ENCODE measurements at places on chromosomes 7 and 10.

GRCh38 chr7:11843113-11843765 lies 11.2 kb upstream of the THSD7A start:
- DNase-seq: no peak

- no peak for DNase-seq
Observed at GRCh38 chr10:50545846-50546245, 77.9 kb downstream of the SGMS1 start.

DNA sequence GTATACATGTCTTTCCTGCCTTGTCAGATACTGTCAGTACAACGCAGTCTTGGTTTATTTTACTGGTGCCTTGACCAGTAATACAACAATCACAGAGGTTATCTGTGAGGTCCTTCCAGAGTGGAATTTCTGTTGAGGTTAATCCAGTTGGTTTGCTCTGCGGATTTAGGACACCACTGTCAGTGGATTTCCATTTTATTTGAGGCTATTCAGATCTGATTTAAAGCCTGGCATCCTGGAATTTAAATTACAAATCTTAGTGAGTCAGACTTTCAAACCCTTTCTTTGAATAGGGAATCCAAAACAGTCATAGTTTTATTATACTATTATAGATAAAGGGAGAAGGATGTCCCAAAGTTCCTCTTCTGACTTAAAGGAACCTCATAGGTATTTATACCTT lies 40.5 kb downstream of the ANLN start:
- no peak for DNase-seq

DNA sequence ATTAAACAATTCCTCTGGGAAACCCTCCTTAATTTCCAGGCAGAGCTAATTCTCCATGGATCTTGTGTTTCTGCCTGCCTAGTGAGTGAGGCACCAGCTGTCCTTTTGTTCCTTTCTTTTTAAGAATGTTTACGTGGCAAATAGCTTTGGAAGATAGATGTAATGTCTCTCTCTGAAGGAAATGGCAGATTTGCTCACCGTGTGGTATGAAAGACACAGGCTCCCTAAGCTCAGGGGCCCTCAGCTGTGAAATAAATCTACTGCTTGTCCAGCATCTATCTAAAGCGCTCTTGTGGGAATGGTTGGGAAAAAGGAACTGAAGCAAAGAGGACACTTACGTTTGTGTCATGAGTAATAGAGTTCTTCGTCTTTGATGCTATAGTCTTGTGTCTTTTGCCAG lies 64.6 kb downstream of the FAS start:
- no peak for DNase-seq

- DNase-seq: no peak
Observed at GRCh38 chr7:129468547-129468946, 33.8 kb upstream of the SMKR1 start.

- no peak for DNase-seq
Observed at GRCh38 chr7:53965716-53966115, 576.5 kb upstream of the VSTM2A start.

DNA sequence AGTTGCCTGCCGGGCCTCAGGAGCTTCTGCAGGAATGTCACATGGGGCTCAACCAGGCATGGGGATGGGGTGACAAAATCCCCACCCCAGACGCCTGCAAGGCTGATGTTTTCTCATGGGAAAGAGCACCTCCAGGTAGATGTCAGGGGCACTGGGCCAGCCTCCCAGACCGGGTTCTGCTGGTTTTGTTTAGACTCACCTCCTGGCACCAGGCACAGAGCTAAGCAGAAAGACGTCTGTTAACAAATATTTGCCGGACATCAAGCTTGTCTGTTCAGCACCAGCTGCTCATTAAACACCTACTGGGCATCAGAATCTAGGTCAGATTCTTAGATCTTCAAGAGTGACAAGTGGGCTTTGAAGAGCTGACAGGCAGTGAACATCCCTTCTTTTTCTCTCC lies 34.9 kb upstream of the TCERG1L start:
- no peak for DNase-seq

DNA sequence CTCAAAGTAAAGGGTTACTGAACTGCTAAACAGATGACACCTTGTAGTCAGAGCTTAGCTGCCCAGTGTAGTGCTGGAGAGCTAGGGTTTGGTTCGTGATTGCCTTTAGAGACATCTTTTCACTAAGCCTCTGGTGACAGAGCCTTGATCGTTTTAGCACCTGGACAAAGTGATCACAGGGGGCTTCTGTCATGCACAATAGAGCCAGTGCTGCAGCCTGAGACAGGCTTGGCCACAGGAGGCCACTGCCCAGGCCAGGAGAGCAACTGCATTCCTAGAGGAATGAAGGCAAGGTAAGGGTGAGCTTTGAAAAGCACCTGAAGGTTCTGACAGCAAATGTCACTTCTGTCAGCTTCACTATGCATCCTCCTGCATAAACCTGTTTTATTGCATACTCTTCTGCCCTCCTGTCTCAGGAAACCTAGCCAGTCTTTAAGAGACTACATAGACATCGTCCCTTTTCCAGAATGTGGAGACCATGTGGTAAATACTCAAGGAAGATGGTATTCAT lies 122.9 kb downstream of the NPY start:
- DNase-seq: no peak

DNA sequence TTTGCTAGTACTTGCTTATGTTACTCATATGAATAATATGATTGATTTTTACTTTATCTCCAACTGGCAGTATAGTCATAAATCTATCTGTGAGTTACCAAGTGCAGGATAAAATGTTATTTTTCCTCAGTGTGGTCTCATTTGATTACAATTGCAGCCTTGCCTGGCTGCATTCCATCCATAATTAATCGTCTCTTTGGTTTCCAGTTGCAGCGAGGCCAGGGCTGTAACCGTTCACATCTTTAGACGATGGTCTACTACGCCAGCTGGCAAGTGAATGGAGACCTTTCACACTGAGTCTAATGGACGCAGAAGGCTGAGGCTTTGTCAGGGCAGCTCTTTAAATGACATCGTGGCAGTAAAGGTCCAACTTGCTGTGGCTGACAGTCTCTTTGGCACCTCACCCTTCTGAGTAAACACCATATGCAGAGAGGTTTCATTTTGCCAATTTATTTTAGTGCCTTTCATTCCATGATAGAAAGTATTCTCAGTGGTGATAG lies 84.0 kb downstream of the ARL4A start:
- no peak for DNase-seq

- DNase-seq: no peak
Observed at GRCh38 chr10:94617389-94617944, 66.1 kb upstream of the CYP2C18 start.

DNA sequence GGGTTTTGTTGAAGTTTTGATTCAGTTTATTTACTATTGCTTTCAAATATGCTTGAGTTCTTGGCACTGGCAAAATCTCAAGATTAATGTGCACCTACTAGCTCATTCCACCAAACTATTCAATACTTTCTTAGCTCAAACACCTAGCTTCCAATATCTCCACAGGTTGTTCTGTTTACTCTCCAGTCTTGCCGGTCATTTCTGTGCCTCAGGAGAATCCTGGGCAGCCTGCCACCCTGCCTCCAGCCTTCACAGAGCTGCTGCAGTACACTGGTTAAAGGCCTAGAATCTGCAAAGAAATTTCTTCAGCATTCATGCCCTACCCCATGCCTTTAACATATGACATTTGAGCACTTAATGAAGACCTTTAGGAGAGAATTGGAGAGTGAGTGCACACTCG lies 4.0 kb upstream of the TMEM106B start:
- no peak for DNase-seq

- no peak for DNase-seq
Observed at GRCh38 chr10:72311667-72312066, 37.9 kb downstream of the DDIT4 start.

GRCh38 chr10:3411044-3411443 lies 238.5 kb upstream of the PITRM1 start:
- DNase-seq: no peak

DNA sequence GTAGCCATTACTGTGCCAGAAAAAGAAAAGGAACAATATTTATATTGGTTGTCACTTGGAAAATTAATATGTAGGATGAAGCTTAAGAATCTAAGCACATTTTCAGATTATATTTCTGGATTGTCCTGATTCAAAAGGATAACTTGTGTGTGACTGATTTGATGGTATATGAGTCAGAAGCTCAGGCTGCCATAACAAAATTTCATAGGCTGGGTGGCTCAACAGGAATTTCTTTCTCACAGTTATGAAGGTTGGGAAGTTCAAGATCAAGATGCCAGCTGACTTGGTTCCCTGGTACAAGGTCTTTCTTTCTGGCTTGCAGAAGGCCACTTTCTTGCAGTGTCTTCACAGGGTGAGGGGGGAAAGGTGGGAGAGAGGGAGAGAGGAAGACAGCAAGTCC lies 108.5 kb downstream of the ST7 start:
- DNase-seq: no peak

DNA sequence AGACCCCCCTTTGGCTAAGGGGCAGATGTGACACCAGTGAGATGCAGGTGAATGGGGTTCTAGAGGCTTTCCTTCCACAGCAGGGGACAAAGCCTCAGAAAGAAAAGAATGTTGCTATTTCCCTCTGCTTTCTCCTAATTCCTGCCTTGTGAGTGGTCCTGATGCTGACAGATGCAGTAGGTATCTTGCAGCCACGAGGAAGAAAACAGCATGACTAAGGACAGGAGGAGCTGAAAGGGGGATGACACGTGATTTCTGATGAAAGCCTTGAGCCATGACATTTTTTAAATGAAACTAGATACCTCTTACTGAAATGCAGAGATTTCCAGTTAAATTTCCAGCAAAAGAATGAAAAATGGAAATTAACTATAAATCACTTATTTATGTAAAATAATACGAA lies 92.4 kb downstream of the C1GALT1 start:
- no peak for DNase-seq

GRCh38 chr10:46094931-46095750 lies 49.1 kb upstream of the MSMB start:
- DNase-seq: no peak

GRCh38 chr7:84102213-84102612 lies 92.4 kb downstream of the SEMA3A start:
- no peak for DNase-seq

- no peak for DNase-seq
Observed at GRCh38 chr10:71911296-71911953, 52.8 kb upstream of the CHST3 start.

DNA sequence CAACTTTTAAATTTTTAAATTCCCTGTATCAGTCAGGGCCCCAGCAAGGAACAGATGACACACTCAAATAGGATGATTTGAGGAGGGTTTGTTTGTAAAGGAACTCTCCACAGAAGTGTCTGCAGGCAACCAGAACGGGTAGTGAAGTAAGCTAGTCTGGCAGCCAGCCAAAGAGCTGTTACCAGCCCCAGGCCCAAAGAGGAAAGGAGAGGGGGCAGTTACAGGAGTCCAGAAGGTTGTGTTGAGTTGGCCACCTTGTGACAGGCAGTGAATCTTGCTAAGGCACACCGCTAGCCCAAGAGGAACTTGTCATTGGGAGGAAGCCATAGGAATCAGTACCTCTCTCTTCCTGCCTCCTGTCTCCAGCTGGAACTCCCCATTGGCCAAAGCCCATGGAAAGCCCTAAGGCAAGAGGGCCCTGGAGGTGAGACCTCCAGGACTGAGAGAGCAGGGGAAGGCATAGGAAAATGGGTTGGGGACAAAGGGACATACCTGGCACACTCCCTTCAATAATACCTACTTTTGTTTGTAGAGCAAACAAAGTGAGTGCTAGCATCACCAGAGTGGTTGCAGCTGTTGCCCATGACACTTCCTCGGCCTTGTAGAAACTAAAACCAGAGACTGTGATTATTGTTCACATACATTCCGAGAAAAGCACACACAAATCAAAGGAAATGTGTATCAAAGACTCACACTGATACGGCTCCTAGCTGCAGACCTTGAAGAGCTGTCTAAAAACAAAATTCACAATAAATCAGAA lies 25.4 kb upstream of the GATAD1 start:
- no peak for DNase-seq

- no peak for DNase-seq
Observed at GRCh38 chr10:109957092-109957797, 33.9 kb upstream of the XPNPEP1 start.

DNA sequence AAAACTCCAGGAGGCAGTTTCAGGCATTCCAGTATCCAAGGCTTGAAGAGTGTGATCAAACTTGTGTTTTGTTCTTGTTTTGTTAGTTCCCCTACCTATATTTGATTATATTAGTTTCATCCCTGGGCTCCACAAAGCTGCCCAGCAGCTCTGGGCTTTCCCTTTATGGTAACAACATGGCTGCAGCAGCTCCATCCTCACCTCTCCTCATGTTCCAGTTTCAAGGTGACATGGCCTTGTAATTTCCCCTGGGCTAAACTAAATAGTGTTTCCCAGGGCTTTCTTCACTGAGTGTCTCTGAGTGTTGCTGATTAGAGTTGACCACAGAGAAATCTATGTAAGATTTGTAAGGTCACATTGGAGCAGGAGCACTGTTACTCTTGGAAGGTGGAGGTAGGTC lies 83.4 kb downstream of the MACC1 start:
- DNase-seq: no peak

DNA sequence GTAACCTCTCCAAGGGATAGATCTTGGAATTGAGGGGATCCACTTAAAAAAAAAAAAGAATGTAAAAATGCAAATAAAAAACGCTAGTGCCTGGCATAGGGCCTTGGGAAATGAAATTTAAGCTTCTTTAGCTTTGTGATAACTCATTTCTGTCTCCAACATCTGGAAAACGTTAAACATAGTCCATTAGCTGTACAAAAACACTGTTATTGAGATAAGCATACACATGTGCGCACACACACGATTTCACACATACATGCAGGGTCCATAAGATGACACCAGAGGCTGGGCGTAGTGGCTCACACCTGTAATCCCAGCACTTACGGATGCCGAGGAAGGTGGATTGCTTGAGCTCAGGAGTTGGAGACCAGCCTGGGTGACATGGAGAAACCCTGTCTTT lies 13.7 kb upstream of the CUL2 start:
- no peak for DNase-seq

DNA sequence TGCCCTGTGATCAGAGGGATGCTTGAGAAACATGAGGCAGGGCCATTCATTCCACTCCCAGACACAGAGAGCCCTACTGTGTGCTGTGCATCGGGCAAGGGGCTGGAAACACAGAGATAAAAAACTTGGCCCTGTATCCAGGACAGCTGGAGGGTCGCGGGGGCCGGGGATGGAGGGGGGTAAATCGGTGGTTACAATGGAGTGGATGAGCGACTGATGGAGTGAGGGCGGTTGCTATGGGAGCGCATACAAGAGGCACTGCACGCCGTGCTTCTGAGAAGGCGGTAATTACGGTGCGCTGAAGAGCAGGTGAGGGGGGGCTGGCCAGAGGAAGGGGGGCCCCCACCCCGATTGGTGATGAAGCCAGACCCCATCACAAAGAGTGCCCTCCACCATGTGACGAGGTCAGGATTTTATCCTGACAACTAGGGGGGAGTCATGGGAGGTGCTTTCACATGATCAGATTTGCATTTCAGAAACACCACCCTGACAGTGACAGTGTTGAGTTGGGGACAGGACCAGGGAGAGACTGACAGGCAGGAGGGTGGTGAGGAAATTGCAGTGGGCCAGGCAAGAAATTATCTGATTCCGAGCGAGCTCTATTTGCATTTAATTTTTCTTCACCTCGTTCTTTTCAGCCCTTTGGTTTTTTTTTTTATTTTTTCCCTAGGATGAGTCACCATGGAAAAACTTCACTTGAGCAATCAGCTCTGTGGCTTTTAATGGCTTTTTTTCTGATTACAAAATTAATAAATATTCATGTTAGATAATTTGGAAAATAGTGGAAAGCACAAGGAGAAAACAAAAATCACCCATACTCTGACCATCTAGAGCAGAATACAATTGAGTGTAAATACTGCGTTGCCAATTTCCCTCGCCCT lies 7.8 kb downstream of the CPA5 start:
- no peak for DNase-seq

GRCh38 chr7:13743226-13743625 lies 246.2 kb downstream of the ETV1 start:
- no peak for DNase-seq

- no peak for DNase-seq
Observed at GRCh38 chr10:29957236-29957635, 102.2 kb downstream of the JCAD start.

- no peak for DNase-seq
Observed at GRCh38 chr7:42395607-42396006, 158.6 kb upstream of the GLI3 start.

Data from stimulated activated CD4-positive, alpha-beta T cell treated with anti-CD3 and anti-CD28 coated beads, TNF-alpha, amount 100 ng/mL, for 1 hour (primary cell).